ENCODE measurements at places on chromosomes 3 and 15.

DNA sequence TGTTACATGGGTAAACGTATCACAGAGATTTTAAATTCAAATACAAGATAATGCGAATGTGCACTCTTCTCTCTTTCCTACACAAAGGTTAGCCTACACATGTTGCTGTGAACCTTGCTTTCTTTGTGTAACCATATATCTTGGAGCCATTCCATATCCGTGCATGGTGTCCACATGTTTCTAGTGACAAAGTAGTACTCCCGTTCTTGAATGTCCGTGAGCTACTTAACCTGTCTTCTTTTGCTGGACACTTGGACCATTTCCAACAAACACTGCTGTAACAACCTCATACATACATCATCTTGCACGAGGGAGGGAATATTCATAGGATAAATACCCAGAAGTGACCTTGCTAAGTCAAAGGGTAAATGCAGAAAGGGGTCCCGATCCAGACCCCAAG is 75.0 kb downstream of the STRIT1 start:
- no peaks in the 10 kb centered on the region for H3K36me3 ChIP-seq
- no peak overlapping the region for H3K27ac ChIP-seq
- H3K4me3 ChIP-seq = no peak overlapping the region
- H3K4me1 ChIP-seq = no peaks in the 10 kb centered on the region
- H3K27me3 ChIP-seq = no peaks in the 10 kb centered on the region

- H3K27ac ChIP-seq = no peak overlapping the region
- no peaks in the 10 kb centered on the region for H3K4me1 ChIP-seq
- DNase-seq = no peak
- no peaks in the 10 kb centered on the region for H3K36me3 ChIP-seq
- no peak overlapping the region for H3K4me3 ChIP-seq
These were observed 364.4 kb upstream of the MCTP2 start for GRCh38 chr15:93866948-93867347.

DNA sequence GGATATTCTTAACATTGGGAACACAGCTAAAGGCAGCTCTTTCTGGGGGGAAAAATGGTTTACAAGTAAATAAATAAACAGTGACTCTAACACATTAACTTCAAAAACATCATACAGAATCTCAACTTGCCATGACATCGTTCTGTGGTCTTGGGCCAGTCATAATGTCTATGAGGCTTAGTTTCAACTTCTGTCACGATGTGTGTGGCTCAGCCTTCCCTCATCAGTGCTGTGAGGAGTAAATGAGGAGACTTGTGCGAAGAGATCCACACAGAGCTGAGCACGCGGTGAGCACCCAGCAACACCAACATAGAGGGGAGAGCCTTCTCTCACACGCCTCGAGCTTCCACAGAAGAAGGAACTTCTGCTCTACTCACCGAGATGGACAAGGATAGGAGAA is 49.0 kb downstream of the DZIP1L start:
- H3K27me3 ChIP-seq = no peaks in the 10 kb centered on the region
- no peak for DNase-seq
- peaks cover 3% of the 10 kb centered on the region for H3K4me1 ChIP-seq
- H3K4me3 ChIP-seq = no peak overlapping the region

DNA sequence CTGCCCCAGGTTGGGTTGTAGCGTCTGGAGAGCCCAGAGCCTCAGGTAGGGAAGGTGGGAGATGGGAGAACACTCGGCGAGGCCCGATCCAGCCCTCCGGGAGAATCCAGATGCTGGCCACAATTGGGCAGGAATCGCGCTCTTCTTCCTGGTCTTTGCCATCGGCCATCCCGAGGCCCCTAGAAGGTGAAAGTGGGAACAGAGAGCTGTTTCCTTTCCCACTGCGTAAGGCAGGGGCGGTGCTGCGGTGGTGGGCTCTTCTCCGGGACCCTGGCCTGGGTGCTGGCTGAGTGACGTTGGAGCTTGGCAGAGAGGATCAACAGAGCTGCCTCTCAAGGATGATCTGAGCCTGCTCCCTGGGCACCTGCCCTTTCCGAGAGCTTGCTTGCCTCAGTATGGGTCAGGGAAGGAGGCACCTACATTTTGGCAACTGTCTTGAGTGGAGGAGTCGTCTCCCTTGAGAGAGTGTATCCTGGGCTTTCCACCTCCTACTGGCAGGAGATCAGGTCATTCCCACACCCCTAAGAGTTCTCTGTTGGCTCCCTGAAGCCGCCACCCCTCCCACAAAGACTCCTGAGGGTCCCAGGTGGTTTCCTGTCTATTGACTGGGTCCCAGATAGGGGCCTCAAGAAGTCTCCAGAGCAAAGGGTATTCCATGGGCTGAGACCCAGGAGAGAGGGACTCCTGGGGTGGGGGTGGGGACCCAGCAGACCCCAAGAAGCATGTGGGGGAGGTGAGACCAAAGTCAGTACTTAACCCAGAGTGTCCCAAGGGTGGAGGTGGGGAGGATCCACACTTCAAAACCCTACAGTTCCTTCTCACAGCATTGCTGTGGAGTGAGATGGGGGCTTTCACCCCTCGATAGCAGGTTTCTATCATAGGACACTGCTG is 1.6 kb downstream of the C15orf39 start:
- no peak overlapping the region for H3K27ac ChIP-seq
- H3K4me3 ChIP-seq = peak overlapping the region; percentile 91
- peaks cover 34% of the 10 kb centered on the region for H3K4me1 ChIP-seq
- peak; percentile 53 for DNase-seq
- H3K27me3 ChIP-seq = peaks cover 16% of the 10 kb centered on the region
- peaks cover 21% of the 10 kb centered on the region for H3K36me3 ChIP-seq

- DNase-seq = no peak
- peaks cover 26% of the 10 kb centered on the region for H3K36me3 ChIP-seq
- H3K4me3 ChIP-seq = no peak overlapping the region
- H3K27ac ChIP-seq = peak overlapping the region; percentile 25
- peaks cover 2% of the 10 kb centered on the region for H3K4me1 ChIP-seq
These were observed 36.9 kb downstream of the CTNNB1 start for GRCh38 chr3:41236228-41236627.

DNA sequence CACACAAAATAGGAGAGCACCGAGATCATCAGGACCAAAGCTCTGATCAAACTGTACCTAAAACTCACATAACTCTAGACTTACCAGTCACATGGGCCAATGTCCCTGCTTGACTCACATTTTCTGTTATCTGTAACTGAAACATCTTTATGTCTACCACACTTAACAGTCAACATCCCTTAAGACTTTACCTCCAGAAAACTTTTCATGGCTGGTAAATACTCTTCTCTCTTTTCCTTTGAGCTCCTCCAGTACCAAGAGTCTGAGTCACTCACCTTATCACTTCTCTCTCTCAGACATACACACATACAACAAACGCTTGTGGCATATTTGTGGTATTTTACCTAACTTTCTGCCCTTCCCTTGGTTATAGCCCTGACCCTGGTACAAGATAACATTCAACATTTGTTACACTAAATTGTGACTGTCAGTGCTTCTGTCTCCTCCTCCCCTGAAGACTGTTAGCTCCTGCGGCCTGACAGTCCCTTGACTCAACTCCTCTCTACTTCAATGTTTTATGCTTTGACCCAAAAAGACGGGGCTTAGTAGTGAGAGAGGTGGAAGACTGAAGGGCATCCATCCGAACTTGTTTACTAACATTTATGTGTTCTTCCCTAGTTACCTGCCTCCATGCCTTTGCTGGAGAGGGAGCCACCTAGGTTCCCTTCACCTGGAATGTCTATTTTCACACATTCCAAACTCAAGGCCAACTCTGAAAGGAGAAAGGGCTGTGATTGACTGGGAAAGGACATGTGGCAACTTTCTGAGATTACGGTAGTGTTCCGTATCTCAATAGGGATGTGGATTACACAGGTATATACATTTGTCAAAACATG is 3.7 kb upstream of the EFHB start:
- no peaks in the 10 kb centered on the region for H3K36me3 ChIP-seq
- H3K27ac ChIP-seq = peak overlapping the region; percentile 18
- no peak overlapping the region for H3K4me3 ChIP-seq
- H3K27me3 ChIP-seq = peaks cover 15% of the 10 kb centered on the region

- peaks cover 23% of the 10 kb centered on the region for H3K4me1 ChIP-seq
- no peaks in the 10 kb centered on the region for H3K27me3 ChIP-seq
- peaks cover 81% of the 10 kb centered on the region for H3K36me3 ChIP-seq
- H3K4me3 ChIP-seq = no peak overlapping the region
These were observed 13.0 kb downstream of the THBS1 start for GRCh38 chr15:39593656-39594445.

DNA sequence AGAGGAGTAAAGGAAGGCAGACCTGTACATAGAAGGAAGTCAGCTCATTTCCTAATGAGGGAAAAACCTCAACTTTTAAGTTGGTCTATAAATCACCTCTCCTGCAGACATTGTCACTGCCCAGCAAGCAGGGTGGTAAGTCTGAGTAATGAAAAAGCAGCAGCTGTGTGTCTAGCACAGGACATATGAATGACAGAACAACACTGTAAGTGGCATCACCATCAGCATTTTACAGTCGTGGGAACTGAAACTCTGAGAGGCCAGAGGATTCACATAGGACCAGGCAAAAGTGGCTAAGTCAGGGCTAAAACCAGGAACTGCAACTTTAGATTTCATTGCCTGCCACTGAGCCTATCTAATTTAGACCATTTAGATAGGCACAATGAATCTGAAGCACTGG is 235.6 kb downstream of the CLSTN2 start:
- no peaks in the 10 kb centered on the region for H3K27me3 ChIP-seq
- H3K27ac ChIP-seq = no peak overlapping the region
- no peak for DNase-seq
- no peaks in the 10 kb centered on the region for H3K36me3 ChIP-seq
- H3K4me1 ChIP-seq = no peaks in the 10 kb centered on the region
- no peak overlapping the region for H3K4me3 ChIP-seq

GRCh38 chr15:76065245-76065644 is 5.5 kb downstream of the TMEM266 start:
- H3K27me3 ChIP-seq = peaks cover 83% of the 10 kb centered on the region
- H3K4me1 ChIP-seq = no peaks in the 10 kb centered on the region
- no peak overlapping the region for H3K4me3 ChIP-seq
- no peak overlapping the region for H3K27ac ChIP-seq
- H3K36me3 ChIP-seq = no peaks in the 10 kb centered on the region

DNA sequence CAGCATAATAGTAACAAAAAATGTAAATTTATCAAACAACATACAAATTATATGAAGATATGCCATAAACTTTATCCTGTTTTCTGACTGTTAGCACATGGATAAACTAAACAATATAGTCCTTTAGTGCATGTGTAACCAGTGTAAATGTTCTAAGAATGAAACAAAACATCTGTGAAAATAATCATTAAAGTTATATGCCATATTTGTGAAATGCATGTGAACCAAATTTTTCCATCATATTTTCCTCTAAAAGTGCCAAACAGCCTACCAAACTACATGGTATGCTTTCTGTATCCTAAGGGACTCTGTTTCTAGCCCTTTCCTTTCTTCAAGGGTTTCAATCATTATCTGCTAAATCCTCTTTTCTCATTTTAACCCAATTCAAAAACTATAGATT is 23.9 kb upstream of the RSL24D1 start:
- no peak overlapping the region for H3K4me3 ChIP-seq
- DNase-seq = no peak
- H3K4me1 ChIP-seq = peaks cover 5% of the 10 kb centered on the region
- peak overlapping the region; percentile 90 for H3K27ac ChIP-seq
- H3K27me3 ChIP-seq = no peaks in the 10 kb centered on the region

GRCh38 chr3:73379465-73379864 is 245.3 kb downstream of the PDZRN3 start:
- H3K36me3 ChIP-seq = peaks cover 12% of the 10 kb centered on the region
- no peak for DNase-seq
- no peak overlapping the region for H3K4me3 ChIP-seq
- no peaks in the 10 kb centered on the region for H3K4me1 ChIP-seq
- no peaks in the 10 kb centered on the region for H3K27me3 ChIP-seq
- no peak overlapping the region for H3K27ac ChIP-seq

GRCh38 chr3:189355481-189356201 is 183.9 kb downstream of the TPRG1 start:
- no peaks in the 10 kb centered on the region for H3K27me3 ChIP-seq
- H3K36me3 ChIP-seq = no peaks in the 10 kb centered on the region
- no peak overlapping the region for H3K4me3 ChIP-seq
- peaks cover 8% of the 10 kb centered on the region for H3K4me1 ChIP-seq
- peak; percentile 76 for DNase-seq
- peak overlapping the region; percentile 36 for H3K27ac ChIP-seq

DNA sequence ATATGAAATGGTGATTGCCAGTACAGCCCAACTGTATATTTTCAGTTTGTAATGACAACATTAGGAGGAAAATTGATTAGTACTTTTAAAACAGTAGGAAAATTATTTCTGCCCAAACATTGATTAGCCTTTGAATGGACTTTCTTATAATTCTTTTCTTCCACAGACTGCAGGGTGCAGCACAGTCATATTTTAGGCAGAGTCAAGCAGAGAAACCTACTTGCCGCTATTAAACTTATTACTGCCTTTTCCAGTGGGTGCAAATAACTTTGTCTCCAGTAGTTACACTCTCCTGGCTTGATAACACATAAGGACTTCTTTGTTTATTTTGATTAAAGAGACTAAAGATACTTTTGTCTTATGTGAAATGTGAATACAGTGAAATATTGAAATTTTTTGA is 85.4 kb downstream of the PPM1L start:
- no peak overlapping the region for H3K27ac ChIP-seq
- no peaks in the 10 kb centered on the region for H3K27me3 ChIP-seq
- no peaks in the 10 kb centered on the region for H3K4me1 ChIP-seq
- H3K4me3 ChIP-seq = no peak overlapping the region
- no peaks in the 10 kb centered on the region for H3K36me3 ChIP-seq

- H3K4me3 ChIP-seq = peak overlapping the region; percentile 94
- H3K4me1 ChIP-seq = peaks cover 2% of the 10 kb centered on the region
- H3K27ac ChIP-seq = peak overlapping the region; percentile 54
- H3K27me3 ChIP-seq = no peaks in the 10 kb centered on the region
These were observed 656 bp downstream of the NGLY1 start for GRCh38 chr3:25782636-25782937.

DNA sequence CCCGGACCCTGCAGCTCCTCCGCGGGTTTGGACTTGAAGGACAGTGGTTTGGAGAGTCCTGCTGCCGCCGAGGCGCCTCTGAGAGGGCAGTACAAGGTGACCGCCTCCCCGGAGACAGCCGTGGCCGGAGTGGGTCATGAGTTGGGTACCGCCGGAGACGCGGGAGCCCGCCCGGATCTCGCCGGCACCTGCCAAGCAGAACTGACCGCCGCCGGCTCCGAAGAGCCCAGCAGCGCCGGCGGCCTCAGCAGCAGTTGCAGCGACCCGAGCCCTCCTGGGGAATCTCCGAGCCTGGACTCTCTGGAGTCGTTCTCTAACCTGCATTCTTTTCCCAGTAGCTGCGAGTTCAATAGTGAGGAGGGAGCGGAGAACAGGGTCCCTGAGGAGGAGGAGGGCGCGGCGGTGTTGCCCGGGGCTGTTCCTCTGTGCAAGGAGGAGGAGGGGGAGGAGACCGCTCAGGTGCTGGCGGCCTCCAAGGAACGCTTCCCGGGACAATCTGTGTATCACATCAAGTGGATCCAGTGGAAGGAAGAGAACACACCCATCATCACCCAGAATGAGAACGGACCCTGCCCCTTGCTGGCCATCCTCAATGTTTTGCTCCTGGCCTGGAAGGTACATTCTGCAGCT is 634 bp downstream of the MINDY2 start:
- peaks cover 3% of the 10 kb centered on the region for H3K4me1 ChIP-seq
- peak overlapping the region; percentile 95 for H3K4me3 ChIP-seq
- no peaks in the 10 kb centered on the region for H3K27me3 ChIP-seq
- no peak for DNase-seq
- H3K27ac ChIP-seq = peak overlapping the region; percentile 62
